ENCODE measurements at places on chromosomes 7 and 10. TPM values are rescaled to one million over a fixed set of nuclear protein-coding genes. Genes with fewer than 3 reads are reported as not detected.

The TRIM4 gene
- 26.3 TPM for total RNA-seq

The TET1 gene
- 9.3 TPM for total RNA-seq

The ADAM12 gene
- total RNA-seq = 82.7 TPM

The RELN gene
- total RNA-seq = 7.5 TPM

The BTBD16 gene
- 0.09 TPM for total RNA-seq

The FGFR2 gene
- not detected for total RNA-seq

The TMEM270 gene
- total RNA-seq = not detected

The GLI3 gene
- total RNA-seq = 7.0 TPM

The NEUROD6 gene
- not detected for total RNA-seq

The HECW1 gene
- total RNA-seq = 3.6 TPM

The LIPF gene
- total RNA-seq = not detected

The DPP6 gene
- not detected for total RNA-seq

The CXCL12 gene
- total RNA-seq = 54.1 TPM

The ORAI2 gene
- 44.1 TPM for total RNA-seq

The PIK3CG gene
- not detected for total RNA-seq

The CREM gene
- 10.1 TPM for total RNA-seq

The NCF1 gene
- total RNA-seq = not detected

The CAMK1D gene
- total RNA-seq = 2.3 TPM

The POLD2 gene
- 87.9 TPM for total RNA-seq

The CALHM3 gene
- total RNA-seq = not detected

The CLRN3 gene
- total RNA-seq = not detected

The FAM237B gene
- not detected for total RNA-seq

The IDE gene
- 20.4 TPM for total RNA-seq

The MEOX2 gene
- total RNA-seq = 13.0 TPM

The MUC3A gene
- 0.16 TPM for total RNA-seq

The CHST3 gene
- total RNA-seq = 19.3 TPM

The GRB10 gene
- total RNA-seq = 20.1 TPM

The CALD1 gene
- 686 TPM for total RNA-seq

The AKR1C1 gene
- total RNA-seq = 116 TPM

The KIF11 gene
- total RNA-seq = 4.5 TPM

The SLC13A1 gene
- total RNA-seq = not detected

The GJD4 gene
- total RNA-seq = not detected

The PRPS1L1 gene
- not detected for total RNA-seq

The ANXA8L1 gene
- not detected for total RNA-seq

The NACAD gene
- 5.5 TPM for total RNA-seq

The FAM25A gene
- total RNA-seq = not detected

The METTL27 gene
- total RNA-seq = 10.7 TPM

The ASZ1 gene
- not detected for total RNA-seq

The ANKMY2 gene
- 30.2 TPM for total RNA-seq

The MMRN2 gene
- 5.1 TPM for total RNA-seq

The HOXA4 gene
- 0.57 TPM for total RNA-seq

The LIPK gene
- total RNA-seq = not detected

The EVX1 gene
- total RNA-seq = not detected

The SPDYE5 gene
- total RNA-seq = not detected

The GIMAP1 gene
- not detected for total RNA-seq

The FFAR4 gene
- total RNA-seq = not detected

The PGAM2 gene
- total RNA-seq = not detected

The PSD gene
- 1.3 TPM for total RNA-seq

The ANKRD2 gene
- 0.27 TPM for total RNA-seq

The ADAM22 gene
- 2.4 TPM for total RNA-seq

The SPDYE2 gene
- total RNA-seq = not detected

The LBX1 gene
- total RNA-seq = 0.08 TPM

The FLNC gene
- total RNA-seq = 193 TPM

The RHOBTB1 gene
- 15.8 TPM for total RNA-seq

The PDK4 gene
- 0.72 TPM for total RNA-seq

The SLC26A5 gene
- not detected for total RNA-seq

The ICA1 gene
- total RNA-seq = 0.45 TPM

The CPN1 gene
- total RNA-seq = not detected

The CPEB3 gene
- total RNA-seq = 1.7 TPM

Measured in fibroblast of the aortic adventitia (primary cell).